ENCODE measurements at places on chromosomes 2 and 18.

DNA sequence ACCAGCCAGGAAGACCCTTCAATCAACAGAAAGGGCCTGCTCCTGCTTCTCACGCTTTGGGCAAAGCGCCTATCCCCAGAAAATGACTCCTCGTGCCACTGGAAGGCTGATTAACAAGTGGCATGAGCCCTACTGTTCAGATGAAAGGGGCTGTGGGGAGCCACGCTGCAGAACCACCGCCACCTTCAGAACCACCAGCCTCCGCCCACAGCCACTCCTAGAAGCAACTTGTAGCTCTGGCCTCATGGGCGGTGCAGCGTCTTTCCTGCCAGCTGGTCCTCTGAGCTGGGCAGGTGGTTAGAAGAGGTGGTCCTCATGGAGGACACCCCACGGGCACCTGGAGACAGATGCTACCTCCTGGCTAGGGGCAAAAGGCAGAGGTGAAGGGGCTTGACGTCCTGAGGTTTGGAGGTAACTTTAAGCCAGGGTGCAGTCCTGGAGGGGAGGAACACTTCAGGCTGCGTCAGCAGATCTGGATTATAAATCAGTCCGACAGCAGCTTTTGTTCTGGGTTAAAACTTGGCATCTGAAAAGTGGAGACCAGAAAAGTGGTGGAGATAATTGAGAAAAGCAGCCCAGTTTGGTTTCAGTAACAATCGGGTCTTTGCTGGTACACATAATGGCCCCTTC, 861 bp upstream of the SEMA4C start:
- DNase-seq: no peak

GRCh38 chr2:14673351-14673875, 40.9 kb downstream of the LRATD1 start:
- no peak for DNase-seq

GRCh38 chr18:59123588-59124369, 15.9 kb upstream of the SEC11C start:
- peak; percentile 35 for DNase-seq

DNA sequence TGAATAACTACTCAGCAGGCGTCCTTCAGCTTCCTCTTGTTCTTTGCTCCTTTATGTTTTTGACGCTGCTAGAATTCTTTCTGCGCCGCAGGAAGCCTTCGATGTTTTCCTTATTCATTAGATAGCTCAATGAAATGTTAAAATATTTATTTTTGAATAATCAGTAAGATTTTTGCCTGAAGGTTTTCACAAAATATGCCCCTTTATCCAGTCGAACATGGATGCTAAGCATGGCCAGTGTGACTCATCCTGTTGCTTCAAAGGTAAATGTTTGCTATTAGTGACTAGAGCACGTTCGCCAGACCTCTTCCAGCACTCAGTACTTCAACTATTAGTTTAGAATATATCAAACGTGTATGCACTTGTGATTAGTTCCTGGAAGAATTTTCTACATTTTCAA, 7.6 kb upstream of the MEIS1 start:
- DNase-seq: no peak

All from fibroblast of the conjunctiva (primary cell).